Testis (tissue), 5 donors: ENCODE measurements at places on chromosomes 7 and 10.

DNA sequence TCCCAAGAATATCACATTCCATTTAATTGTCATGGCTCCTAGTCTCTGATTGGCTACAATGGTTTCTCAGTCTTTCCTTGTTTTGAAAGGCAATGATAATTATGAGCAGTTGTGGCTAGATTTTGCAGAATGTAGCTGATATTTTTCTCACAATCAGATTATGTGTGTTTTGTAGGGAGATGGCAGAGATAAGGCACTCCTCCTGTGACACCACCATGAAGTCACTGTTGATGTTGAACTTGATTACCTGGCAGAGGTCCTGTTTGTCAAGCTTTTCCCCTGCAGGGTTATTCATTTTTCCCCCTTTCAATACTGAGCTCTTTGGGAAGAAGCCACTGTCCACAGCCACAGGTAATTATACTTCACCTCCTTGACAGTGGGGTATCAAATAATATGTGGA lies 602.9 kb upstream of the PFKP start:
- DNase-seq: no peak

DNA sequence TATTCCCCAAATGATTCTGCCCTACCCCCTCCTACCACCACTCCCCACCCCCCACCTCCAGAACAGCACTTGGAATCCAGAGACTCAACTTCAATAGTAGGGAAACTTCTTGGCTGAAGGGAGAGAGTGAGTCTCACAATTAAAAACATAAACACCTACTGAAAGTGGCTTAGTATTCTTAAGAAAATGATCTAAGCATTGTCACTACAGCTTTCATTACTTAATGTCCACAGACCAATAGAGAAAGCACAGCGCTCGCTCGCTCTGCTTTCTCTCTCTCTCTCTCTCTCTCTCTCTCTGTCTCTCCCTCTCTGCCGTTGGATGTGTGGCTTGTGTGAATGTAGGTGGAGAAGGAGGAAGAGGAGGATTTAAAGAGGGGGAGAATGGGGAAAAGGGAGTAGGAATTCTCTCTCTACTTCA lies 1.5 kb upstream of the SEMA3A start:
- no peak for DNase-seq

DNA sequence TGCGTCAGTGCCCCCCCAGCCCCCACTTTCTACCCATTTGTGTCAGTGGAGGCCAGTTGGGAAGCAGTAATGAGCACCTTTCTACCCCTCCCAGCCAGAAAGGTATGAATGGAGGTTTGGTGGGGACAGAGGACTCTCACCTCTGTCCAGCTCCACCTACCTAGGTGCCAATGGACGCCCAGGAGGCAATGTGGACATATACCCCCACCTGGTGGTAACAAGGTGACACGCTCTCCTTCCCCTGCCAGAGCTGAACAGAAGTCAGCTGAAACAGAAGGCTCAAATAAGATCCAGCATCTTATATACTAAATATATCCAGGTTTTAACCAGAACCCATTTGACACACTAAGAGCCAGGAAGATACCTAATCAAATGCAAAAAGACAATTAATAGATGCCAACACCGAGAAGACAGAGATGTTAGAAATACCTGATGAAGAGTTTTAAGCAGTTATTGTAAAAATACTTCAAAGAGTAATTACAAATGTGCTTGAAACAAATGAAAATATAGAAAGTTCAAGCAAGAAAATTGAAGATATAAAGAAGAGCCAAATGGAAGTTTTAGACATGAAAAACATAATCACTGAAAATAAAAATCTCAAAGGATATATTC lies 18.4 kb upstream of the SORCS3 start:
- DNase-seq: peak; percentile 28

- peak; percentile 21 for DNase-seq
Measured at GRCh38 chr10:66214721-66215404, 711.0 kb upstream of the LRRTM3 start.

DNA sequence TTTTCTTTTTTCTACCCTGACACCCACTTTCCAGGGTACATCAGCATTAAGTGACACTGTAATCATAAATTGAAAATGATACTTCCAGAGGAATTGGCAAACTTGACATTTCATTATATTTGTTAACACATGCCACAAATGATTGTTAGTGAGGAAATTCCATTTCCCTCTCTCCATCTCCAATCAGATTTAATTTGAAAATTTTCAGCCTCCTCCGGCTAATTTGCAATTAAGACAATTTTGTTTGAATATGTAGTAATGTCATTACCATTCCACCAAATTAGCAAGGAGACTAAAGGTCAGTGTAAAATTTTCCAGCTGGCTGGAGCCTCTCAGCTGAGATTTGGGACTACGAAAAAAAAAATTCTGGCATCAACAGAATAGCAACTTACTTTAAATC lies 242.7 kb downstream of the FOXP2 start:
- DNase-seq: no peak

DNA sequence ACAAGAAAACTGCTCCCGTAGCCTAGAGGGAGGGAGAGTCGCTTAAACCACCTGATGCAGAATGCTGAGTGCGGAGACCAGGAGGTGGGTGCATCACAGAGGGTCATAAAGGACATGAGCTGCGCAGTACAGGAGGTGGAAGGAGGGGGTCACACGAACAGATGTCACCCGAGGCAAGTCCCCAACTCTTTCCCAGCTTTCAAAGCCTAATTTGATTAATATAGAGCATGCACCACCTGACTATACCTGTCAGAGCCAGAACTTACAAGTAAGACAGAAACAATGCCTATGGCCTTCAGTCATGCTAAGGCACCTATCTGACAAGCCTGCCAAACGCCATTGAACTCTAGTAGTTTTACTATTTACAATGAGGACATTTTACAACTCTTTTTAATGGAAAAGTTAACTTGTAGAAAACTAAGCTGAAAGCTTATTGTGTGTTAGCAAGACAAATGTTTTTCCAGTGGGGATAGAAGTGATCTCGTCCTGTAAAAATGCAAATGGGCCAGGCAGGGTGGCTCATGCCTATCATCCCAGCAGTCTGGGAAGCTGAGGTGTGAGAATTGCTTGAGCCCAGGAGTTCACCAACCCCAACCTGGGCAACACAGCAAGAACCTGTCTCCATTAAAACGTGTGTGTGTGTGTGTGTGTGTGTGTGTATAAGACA lies 1.1 kb upstream of the VOPP1 start:
- DNase-seq: no peak

GRCh38 chr10:70363971-70364771 lies 18.3 kb downstream of the LRRC20 start:
- peak; percentile 94 for DNase-seq

- no peak for DNase-seq
Measured at GRCh38 chr7:8322667-8323066, 60.7 kb upstream of the ICA1 start.

DNA sequence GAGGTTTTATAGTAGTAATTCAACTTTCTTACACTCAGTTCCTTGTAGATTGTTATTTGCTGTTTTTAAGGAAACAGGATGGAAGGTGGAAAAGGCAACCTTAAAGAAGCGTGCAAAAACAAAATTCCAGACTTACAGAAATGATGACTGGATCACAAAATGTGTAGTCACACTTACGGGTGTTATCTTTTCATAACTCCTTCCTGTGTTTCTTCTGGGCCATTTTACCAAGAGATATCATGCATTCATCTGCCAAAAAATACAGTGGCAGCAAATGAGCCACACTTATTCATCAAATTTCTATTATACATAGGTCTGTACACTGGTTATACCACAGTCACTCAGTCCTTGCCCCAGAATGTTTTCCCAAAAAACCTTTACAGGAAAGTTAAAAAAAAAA lies 94.3 kb upstream of the IL6 start:
- DNase-seq: no peak

DNA sequence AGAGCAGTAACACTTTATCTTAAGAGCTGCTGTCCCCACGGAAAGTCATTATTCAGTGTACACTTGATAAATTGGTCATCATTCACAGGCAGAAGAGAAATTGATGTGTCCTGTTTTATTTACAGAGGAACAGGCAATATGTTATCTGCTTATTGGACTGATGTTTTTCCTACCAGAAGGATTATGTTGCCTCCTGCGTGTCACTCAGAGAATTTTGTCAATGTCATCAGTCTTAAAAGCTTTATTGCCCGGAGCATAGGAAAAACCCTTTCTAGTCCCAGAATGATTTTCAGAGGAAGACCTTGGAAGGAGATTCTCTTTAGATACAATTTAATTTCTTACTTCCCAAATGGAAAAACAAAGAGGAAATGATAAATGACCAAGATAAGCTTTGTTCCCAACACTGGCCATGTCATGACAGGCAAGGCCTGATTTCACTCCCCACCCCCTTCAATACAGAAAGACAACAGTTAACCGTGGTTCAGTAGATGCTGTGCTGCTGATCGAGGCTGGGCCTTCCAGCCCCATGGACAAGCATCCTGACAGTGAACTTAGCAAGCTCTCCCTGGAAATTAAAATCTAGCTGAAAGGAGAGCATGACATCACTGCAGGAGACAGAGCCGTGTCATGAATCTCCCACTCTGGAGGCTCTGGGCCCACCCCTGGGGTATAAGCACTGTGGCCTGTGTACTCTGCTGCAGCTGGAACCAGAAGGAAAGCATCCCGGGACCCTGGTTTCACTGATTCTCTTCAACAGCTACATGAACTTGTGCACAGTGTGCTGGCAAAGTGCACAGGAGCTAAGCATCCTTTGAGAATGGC lies 118.8 kb upstream of the LYZL2 start:
- DNase-seq: no peak

- DNase-seq: no peak
Measured at GRCh38 chr7:150560486-150560885, 6.7 kb upstream of the GIMAP4 start.

DNA sequence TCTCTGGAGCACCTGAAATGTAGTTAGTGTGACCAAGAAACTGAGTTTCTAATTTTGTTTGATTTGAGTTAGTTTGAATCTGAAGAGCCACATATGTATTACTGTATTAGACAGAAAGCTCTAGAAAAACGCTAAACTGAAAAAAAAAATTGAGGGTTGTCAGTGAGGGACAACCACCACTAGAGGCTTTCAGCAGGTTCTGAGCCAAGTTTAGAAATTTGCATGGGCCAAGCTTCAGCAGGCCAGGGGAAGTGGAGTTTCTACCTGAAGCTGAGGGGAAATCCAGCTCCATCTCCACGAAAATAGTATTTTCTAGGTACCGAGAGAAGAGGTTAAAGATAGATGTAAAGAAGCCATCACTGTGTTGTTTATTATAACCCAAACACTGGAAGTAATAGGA lies 77.9 kb upstream of the PLXNA4 start:
- DNase-seq: no peak

GRCh38 chr10:124027031-124027611 lies 66.3 kb downstream of the CHST15 start:
- DNase-seq: no peak

DNA sequence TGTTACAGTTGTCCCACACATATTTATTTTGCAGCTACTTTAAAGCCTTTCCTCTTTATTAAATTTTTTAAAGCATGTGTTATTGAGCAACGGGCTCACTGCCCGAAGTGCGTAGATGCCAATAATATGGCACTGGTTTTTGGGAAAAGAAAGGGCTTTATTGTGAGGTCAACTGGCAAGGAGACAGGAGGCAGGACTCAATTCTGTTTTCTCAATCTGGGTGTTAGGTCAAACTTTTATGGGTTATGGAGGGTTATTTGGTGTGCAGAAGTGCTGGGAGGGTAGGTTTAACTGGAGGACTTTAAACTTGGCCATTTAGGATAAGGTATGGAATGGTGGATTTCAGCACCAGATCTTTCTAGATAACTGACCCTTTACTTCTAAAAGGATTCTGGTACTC lies 183.6 kb downstream of the LRRC4 start:
- DNase-seq: no peak

- DNase-seq: no peak
Measured at GRCh38 chr10:84356928-84357327, 28.5 kb downstream of the CCSER2 start.

- DNase-seq: peak; percentile 55
Measured at GRCh38 chr7:135143885-135144668, 3.8 kb upstream of the TMEM140 start.

DNA sequence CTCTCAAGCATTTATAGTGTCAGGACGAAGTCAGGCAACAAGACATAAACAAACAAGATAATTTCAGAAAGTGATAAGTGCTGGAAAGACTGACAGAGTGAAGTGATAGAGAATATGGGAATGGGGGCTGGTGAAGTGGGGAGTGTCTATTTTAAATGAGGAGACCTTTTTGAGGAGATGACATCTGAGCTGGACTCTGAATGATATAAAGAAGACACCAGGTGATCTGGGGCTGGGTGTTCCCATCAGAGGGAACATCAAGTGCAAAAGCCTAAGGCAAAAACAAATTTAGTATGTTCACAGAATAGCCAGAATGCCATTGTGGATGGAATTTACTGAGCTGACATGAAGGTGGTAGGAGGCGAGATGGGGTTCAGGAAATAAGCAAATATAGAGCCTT lies 83.4 kb downstream of the PPP1R3A start:
- DNase-seq: no peak

DNA sequence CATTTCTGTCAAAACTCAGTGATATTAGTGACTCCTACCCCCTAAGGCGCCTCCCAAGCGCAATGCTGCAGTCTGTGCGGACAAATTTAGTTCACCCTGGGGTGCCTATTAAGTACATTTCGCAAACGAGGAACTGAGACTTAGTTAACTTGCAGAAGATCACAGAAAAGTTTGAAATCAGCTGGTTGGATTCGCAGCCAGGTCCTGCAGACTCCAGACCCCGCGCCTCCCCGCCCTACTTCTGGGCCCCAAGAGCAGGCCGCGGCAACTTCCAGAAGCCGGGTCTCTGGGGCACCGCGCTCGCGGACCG lies 588 bp downstream of the CYREN start:
- peak; percentile 67 for DNase-seq

DNA sequence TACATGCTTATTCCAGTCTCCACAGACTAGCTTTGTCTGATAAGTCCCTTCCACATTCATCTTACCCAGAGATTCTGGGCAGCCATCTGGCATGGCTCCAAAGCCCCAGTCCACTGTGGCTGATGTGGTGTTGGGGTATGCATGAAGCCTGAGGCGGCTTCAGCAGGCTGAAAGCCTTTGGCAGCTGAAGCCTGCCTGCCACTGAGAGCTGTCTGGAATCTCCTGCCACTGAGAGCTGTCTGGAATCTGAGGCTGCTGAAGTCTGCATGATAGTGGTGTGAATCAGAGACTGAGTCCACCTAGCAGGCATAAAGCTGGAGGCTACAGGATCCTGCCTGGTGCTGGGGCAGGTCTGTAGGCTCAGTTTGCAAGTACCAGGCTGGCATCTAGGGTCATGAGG lies 87.1 kb downstream of the DYNC1I1 start:
- DNase-seq: no peak
